ENCODE measurements at places on chromosomes 5 and 9.

GRCh38 chr5:81428861-81429260 lies 34.9 kb upstream of the ACOT12 start:
- DNase-seq: no peak

- peak; percentile 58 for DNase-seq
Observed at GRCh38 chr9:132214027-132214622, 52.3 kb downstream of the NTNG2 start.

DNA sequence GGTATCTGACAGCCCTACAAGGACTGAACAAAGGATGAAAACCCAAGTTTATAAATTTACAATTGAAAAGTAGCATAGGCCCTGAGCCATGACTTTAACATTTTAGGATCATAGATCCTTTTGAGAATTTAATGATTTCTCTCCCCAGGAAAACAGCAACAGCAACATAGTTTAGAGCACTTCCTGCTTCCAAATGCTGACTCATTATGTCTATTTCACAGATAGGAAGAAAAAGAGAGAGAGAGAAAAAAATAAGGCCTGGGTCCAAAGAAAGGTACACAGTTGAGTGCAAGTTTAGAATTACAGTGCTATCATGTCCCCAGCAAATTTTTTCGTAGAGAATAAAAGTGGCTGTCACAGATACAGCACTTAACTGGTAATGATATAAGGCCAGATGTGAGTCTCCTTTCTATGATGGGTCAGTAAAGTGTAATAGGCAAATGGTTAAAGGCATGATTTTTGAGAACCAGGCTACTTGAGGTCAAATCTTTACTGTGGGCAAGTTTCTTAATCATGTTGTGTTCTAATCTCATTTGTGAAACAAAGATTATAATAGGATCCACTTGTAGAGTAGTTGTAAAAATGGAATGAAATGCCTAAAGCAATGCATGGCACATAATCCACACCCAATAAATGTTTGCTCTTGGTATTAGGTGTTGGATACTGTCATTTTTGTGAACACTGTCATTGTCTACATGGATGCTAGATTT lies 12.3 kb upstream of the PPP2R2B start:
- DNase-seq: no peak

GRCh38 chr9:80359291-80359690 lies 787.5 kb downstream of the TLE4 start:
- no peak for DNase-seq

DNA sequence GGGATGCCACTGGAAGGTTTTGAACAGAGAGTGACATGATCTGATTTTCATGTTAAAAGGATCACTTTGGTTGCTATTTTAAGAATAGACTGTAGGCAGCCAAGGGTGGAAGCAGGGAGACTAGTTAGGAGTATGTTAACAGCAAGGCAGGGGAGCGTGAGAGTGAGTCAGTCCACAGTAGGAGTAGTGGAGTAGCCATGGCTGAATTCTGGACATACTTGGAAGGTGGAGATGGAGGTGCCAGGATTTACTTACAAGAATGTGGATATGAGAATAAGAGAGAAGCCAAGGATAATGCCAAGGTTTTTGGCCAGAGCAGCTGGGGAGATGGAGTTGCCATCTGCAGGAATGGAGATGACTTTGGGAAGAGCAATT lies 118.8 kb downstream of the GALNT10 start:
- no peak for DNase-seq

- no peak for DNase-seq
Observed at GRCh38 chr9:70672161-70672649, 257.7 kb upstream of the KLF9 start.

DNA sequence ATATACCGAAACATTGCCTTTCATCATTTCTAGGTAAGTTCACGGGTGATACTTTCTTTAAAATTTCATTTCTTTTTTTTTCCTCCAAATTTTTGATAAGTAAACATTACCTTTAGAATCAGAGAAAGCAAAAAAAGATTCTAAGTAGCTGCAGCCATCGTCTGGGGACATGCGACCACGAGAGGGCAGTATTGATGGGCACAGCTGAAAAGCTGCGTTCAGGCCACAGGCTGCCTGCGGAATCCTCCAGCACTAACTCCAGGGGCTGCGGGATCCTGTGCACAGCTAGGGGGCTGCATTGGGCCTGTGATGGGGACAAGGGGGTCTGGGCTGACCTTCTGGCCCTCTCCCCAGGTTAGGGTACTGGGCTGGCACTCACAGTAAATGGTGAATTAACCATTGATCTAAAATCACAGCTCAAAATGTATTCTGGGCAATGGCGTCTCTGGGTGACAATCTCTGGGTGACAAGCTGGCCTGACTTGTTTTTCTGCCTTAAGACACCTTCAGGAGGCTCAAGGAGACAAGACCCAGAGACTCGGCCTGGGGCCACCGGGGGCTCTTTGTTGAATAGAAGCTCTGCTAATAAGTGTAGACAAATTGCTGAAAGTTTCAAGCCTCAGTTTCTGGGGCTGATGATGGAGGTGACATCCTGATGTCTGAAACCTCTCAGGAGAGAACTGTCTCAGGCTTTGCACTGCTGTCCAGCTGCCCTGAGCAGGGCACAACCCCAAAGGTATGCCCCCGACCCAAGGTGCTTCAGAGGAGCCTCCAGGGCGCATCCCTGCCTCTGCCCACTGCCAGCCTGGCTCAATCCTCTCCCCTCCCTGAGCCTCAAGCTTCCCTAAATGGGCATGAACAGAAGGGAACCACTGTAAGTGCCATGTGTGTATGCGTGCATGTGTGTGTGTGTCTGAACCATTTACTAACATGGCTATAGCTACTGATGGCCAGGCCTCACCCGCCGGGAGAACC lies 44.3 kb upstream of the SARDH start:
- peak; percentile 87 for DNase-seq

GRCh38 chr9:104074876-104075275 lies 19.2 kb upstream of the SMC2 start:
- no peak for DNase-seq

DNA sequence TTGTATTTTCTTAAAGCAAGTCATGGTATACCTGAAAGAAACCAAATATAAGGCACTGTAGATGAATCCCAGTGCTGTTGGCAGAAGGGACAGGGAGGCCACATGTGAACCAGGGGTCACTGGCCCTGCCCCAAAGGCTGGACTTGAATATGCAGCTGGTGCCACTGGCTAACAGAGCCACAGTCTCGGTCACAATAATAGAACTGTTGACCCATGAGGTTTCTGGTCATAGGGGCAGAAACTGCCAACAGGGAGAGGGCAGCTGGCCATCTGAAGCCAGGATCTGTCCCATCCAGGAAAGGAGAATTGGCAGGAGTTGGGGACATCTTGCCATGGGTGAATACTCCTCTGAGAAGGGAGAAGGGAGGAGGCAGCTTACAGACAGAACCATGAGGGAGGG lies 31.9 kb downstream of the PALM2AKAP2 start:
- no peak for DNase-seq

GRCh38 chr9:16884952-16885513 lies 14.6 kb upstream of the BNC2 start:
- no peak for DNase-seq

DNA sequence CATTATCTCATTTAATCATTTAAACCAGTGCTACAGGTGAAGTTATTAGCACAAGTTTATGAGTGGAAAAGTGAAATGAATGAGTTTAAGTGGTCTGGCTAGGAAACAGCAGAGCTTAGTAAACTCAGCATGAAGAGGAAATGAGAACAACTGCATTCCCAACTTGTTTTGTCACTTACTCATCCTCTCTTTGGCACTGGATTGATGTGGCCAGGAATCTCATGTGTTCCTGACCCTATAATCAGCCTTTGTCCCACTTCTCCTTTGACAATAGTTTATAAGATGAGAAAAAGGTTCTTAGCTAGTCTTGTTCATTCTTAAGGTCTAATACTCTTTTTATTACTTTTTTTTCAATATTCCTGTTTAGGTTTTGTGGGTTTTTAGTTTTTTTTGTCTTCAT lies 559.2 kb upstream of the TLE4 start:
- no peak for DNase-seq

GRCh38 chr5:33120671-33121070 lies 320.1 kb upstream of the TARS1 start:
- DNase-seq: no peak

DNA sequence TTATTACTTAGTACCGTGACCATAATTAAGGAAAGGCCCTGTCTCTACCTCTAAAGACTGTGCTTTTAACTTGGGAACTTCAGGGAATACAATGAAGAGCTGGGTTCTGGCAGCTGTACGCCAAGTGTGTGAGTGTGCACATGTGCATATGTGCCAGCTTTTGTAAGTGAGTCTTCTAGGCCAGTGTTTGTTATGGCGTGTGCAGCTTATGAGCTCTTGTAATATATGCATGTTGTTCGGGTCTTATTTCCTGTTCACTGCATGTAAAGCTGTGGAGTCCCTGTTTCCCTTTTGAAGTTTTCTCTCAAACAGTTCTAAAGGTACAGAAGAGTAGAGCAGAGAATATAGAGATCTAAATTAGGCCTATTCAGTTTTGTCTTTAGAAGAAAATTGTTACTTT lies 30.5 kb downstream of the TGFBR1 start:
- no peak for DNase-seq

DNA sequence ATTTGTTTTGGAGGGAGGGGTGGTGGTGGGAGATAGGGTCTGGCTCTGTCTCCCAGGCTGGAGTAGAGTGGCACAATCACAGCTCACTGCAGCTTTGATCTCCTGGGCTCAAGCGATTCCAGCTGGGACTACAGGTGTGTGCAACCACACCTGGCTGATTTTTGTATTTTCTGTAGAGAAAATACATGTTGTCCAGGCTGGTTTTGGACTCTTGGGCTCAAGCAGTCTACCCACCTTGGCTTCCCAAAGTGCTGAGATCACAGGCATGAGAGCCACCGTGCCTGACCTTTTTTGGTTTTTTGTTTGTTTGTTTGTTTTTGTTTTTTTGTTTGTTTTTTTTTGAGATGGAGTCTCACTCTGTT lies 15.4 kb downstream of the STXBP1 start:
- DNase-seq: no peak

DNA sequence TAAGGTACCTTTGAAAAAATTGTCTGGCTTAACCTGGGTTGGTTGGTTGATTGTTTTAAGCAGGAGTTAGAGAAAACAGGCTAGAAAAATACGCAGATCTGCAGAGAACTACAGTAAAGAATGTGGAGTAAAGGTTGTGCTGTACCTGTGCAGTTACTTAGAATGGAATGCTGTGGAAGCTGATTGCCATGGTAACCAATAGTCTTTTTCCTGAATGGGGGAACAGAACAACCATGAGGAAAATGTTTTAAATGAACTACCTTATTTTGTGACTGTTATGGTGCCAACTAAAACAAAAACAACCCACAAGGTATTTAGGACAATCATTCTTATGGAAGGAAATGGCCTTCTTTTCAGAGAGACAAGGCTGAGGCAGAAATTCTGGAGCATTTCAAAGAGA lies 4.8 kb upstream of the HOMER1 start:
- DNase-seq: no peak

DNA sequence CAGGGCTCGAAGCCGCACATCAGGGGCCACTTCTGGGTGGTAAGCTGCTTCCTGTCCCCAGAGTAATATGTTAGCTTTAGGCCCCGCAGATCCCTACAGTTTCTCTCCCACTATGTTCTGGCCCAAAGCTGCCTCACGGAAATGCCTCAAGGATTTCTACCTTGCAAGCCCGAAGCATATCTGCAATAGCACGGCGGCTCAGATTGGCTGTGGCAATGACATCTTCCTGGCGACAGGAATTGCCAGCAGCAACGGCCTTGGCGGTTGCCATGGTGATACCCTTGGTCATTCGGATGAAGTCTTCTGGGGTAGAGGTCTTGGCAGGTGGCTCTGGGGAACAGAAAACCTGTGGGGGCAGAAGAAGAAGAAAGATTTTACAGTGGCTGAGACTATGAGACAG lies 10.3 kb upstream of the TPM2 start:
- no peak for DNase-seq

DNA sequence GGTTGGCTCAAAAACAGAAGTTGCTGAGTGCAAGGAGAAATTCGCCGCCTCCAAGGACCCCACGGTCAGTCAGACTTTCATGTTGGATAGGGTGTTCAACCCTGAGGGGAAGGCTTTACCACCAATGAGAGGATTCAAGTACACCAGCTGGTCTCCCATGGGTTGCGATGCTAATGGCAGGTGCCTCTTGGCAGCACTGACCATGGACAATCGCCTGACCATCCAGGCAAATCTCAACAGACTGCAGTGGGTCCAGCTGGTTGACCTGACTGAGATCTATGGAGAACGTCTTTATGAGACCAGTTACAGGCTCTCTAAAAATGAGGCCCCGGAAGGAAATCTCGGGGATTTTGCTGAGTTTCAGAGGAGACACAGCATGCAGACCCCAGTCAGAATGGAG lies 7.7 kb downstream of the GTF3C4 start:
- DNase-seq: no peak

GRCh38 chr5:140986117-140986521 lies 19.8 kb downstream of the PCDHAC2 start:
- DNase-seq: peak; percentile 15

- no peak for DNase-seq
Observed at GRCh38 chr5:76703707-76704106, 12.2 kb upstream of the F2R start.

- no peak for DNase-seq
Observed at GRCh38 chr5:23466401-23466912, 41.0 kb upstream of the PRDM9 start.

DNA sequence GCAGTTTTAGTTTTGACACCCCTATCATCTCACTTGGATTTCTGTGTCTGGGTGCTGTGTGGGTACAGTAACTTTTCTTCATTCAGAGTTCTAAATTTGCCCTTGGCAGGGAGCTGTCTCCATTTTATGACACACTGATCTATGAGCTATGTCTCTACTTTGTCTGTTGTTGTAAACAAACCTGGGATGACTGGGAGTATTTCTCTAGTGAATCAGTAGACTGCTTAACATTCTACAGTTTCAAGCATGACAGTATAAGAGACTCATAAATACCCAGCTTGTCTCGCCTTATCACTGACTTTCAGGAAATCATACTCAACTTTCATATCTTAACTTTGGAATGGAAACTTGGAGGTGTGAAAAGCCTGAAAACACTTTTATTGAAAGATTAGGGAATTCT lies 212.1 kb upstream of the NUDT12 start:
- no peak for DNase-seq

GRCh38 chr9:115790520-115790919 lies 363.1 kb upstream of the PAPPA start:
- no peak for DNase-seq

DNA sequence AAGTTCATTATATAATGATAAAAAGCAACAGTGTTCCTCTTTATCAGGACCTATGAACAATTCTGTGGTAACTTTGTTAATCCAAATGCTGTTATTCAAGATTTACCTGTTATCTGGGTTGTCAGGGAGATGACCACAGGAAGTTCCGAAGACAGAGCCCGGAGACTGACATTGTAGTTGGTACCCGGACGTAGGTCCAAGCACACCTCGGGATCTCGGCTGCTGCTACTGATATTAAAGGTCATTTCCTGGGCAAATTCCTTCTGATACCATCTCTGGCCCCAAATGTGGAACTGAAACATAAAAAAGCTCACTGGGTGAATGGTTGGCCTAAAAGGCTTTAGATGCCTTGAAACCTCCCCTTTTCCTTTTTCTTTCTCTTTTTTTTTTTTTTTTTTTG lies 96.7 kb downstream of the SUSD1 start:
- no peak for DNase-seq
